ENCODE measurements at places on chromosomes 7 and 10.

- no peak for DNase-seq
These were observed 423.9 kb downstream of the NEBL start for GRCh38 chr10:20473023-20473760.

DNA sequence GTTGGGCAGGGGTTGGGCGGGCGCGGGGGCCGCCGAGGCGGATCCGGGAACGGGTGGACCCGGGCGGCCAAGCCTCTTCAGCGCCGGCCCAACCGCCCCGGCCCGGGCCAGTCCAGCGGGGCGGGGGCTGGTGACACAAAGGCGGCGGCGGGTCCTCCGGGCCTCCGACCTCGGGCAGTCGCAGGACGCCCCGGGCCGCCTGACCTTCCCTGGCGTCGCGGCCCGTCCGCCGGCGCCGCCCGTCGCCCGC is 54.2 kb downstream of the METTL2B start:
- no peak for DNase-seq

- DNase-seq, result no peak
These were observed 137.4 kb upstream of the TCERG1L start for GRCh38 chr10:131448883-131449282.

DNA sequence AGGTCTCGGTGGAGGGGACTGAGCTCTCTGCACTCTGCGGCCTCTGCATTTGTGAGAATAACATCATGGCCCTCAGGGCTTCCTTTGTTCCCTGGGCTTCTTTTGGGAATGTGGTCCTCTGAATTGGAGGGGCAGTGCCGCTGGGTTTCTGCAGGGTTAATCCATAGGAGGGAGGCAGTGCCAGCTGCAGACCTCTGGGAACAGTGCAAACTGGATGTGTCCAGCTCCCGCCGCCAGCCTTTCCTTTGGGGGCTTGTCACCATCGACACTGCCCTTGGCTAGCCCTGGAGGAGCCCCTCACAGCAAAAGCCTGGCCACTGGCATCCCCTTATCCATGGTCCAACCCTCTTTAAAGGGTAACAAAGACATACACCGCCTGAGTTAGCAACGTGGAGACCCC is 174.0 kb downstream of the WDR37 start:
- no peak for DNase-seq

DNA sequence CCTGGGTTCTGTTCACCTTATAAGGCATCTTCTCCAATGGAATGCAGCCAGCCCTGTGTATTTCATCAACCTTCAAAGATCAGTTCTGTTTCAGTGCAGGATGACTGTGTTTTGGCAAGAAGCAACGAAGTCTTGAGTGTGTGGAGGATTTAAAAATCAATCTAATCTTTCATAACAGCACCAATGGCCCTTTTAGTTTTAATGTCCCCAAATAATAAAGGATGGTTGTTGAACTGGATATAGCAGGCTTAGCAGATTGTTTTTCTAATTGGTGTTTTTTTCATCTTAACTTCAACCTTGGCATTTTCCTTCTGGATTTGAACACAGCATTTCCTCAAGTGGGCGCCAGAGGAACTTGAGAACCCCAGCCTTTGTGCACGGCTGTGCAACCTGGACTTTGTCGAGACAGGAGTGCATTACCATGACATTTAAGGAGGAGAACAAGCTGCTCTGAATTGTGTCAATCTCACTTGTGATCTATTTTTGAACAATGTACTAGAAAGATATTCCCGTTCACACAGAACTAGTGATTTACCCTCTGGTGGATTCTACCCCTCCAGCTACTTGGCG is 313.3 kb upstream of the AKR1E2 start:
- no peak for DNase-seq

DNA sequence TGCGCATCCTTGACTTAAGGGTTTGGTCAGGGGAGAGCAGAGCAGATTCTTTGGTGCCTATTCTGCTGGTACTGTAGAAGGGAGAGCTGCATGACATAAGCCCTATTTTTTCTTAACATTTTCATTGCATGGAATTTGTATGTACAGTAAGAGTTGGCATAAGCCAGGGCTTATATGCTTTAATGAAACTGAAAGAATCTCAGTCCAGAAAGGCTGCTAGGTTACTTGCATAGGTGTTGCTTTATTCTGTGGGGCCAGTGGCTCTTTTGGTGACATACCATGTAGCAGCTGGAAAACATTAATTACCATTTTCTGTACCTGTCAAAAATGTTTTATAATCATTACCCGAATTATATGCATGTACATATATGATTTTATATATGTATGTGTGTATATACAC is 152.1 kb downstream of the LYZL1 start:
- no peak for DNase-seq

- no peak for DNase-seq
These were observed 50.1 kb downstream of the SFTPD start for GRCh38 chr10:79898597-79899325.

DNA sequence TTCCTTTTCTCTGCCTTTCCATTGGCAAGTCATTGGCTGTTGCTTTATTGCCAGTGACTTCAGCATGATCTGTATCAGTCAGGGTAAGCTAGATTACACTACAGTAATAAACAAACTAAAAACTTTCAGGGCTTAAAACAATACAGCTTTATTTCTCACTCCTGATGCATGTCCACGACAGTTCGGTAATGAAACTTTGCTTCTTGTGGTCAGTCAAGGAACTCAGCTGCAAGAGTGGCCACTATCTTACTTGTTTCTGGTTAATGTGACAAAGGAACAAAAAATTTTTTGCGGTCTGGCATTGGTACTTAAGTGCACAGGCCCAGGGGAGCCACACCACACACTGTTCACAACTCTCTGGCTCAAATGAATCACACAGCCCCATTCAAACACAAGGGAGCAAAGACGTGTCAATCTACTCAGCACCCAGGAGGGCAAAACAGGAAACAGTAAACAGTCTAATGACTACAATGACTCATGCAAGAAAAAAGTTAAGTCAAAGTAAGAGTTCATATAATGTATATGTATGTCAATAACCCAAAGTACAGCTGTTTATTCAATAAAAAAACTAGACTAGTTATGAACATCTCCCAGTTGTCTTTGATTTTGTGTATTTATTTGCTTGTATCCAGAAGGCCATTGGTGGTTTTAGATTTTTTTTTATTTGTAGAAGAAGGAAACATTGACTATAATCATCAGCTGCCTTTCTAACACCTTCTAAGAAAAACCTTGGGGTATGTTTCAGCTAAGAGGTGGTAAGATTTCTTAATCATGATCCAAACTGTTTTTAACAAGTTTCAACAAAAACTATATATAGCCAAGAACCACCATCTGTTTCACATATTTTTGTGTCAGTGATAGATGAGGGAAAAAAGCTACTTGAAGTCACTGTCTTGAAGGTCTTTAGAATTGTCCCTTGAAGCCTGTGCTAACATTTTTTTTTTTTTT is 134.4 kb upstream of the FAM3C start:
- DNase-seq, result no peak

DNA sequence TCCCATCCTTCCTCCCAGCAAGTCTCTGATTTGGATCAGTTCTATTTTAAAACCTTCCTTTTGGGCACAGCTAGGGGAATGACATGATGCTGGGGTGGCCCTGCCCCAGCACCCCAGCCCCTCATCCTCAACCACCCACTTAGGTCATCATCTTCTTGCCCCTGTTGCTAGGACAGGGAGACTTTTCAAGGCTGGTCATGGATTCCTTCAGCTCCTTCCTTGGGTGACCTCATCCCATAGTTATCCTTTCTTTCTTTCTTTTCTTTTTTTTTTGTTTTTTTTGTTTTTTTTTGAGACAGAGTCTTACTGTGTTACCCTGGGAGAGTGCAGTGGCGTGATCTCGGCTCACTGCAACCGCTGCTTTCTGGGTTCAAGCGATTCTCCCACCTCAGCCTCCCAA is 127.2 kb downstream of the WDFY4 start:
- DNase-seq, result no peak

GRCh38 chr7:54541669-54542625 is at the start of gene VSTM2A:
TSS of gene VSTM2A (plus strand) at chr7:54542375. CDS start at chr7:54542731, 356 bp downstream.
- no peak for DNase-seq

GRCh38 chr10:30309403-30309802 is 39.7 kb downstream of the MTPAP start:
- DNase-seq, result no peak

- DNase-seq, result no peak
These were observed 87.2 kb downstream of the AHR start for GRCh38 chr7:17385612-17386011.

- no peak for DNase-seq
These were observed 11.3 kb downstream of the DGKB start for GRCh38 chr7:14891289-14891688.

DNA sequence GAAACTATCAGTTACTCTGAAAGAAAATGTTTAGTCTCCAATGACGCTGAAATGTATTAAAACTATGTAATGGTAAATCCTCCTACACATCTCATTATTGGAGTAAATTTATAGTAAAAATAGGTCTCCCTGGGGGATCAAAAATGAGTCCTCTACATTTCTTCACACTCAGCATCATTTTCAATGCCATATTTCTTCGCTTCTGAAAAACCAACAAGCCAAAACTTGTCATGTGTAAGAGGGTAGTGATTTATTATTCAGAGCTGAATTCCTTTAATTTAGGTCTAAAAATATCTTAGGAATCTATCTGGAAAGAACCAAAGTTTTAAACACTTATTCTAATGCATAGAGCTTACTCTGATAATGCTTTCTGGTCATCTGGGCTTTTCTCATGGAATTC is 3.0 kb downstream of the PDK4 start:
- DNase-seq, result no peak

DNA sequence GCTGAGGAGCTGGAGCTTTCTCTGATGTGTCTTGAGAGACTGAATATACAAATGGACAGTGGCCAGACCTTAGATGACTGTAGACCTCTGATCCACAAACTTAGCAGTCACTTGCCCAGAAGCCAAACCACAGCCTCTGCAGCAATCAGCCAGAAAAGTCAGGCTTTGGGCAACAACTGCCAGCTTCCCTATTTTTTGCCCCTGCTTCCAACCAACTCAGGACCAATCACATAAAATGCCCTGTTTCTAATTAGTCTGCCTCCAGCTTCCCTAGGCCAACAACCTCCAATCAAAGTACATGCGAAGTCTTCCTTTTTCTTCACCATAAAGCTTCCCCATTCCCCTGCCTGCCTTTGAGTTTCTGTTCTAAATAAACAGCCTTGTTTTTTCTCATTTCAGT is 37.8 kb upstream of the CACUL1 start:
- no peak for DNase-seq

DNA sequence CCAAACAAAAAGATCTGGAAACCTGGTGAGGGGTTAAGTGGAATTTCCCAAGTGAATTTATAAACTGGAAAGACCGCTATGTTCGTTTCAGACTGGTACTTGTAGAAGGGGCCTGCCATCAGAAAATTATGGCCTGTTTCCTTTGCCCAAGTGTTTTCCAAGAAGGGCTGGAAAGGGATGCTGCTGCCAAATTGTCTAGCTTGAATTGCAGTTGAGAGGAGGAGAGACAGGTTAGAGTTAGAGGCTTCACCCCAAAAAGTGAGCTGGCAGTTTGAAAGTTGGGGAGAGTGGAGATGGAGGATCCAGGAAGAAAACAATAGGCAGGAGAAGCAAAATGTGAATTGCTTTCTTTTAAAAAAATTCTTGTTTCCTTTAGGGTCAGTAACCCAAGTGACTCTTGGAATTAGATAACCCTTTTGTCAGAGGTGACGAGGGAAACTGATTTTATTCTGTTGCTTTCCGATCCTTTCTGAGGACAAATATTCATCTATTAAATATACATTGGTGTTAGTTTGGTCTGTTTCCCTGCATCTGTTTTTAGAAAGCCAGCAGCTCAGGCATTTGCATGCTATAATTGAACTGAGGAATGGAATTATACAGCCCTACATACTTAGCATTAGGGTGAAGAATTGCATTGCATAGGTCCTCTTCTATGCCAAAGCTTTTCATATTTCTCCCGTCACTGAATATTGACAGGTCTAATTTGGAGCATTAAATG is 82.5 kb upstream of the PRR15 start:
- no peak for DNase-seq

- DNase-seq, result no peak
These were observed 13.9 kb downstream of the TRIM8 start for GRCh38 chr10:102657984-102658724.

DNA sequence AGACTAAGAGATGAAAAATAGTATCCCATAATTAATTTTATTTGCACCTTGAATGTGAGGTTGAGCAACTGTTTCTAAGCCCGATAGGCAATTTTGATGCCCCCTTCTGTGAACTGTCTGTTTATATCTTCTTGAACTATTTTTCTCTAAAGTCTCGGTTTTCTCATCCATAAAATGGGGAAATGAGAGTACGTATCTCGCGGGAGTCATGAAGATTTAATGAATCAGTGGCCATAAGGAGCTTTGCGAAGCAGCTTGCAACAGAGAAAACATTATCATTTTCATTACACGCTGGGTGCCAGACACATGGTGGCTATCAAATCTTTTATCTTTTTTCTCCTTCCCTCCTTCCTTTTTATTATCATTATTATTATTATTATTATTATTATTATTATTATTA is 108.1 kb upstream of the CARD11 start:
- DNase-seq, result no peak

DNA sequence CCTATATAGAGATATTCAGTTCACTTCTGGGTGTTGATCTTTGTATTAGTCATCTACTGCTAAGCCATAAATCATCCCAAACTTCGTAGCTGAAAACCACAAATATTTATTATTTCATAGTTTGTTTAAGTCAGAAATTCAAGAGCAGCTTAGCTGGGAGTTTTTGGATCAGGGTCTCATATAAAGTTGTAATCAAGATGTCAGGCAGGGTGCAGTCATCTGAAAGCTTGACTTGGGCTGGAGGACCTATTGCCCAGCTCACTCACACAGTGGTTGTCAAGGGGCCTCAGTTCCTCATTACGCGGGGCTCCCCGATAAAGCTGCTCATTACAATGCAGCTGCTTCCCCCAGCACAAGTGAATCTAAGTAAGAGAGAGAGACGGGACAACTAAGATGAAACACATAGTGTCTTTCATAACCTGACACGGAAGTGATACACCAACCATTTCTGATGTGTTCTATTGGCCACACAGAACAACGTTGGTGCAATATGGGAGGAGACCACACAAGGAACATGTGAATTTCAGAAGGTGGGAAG is 15.7 kb downstream of the PPP1R3C start:
- DNase-seq, result no peak

DNA sequence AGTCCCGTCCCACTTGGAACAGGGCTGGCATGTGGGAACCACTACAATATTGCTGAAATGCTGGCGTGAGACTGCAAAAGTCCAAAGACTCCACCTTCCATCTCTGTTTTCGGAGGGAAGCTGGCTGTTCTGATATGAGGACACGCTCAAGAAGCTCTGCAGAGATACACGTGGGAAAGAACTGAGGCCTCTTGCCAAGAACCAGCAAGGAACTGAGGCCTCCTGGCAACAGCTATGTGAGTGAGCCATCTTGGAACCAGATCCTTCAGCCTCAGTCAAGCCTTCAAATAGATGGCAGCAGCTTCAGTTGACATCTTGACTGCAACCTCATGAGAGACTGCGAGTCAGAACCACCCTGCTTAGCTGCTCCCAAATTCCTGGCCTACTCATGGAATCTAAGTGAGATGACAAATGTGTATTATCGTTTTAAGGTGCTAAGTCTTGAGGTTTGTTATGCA is 30.8 kb downstream of the SGMS1 start:
- DNase-seq, result no peak

GRCh38 chr10:73043766-73044377 is 52.8 kb downstream of the P4HA1 start:
- DNase-seq, result no peak

Measured in T follicular helper cell (primary cell).